ENCODE measurements at places on chromosomes 11 and 22.

DNA sequence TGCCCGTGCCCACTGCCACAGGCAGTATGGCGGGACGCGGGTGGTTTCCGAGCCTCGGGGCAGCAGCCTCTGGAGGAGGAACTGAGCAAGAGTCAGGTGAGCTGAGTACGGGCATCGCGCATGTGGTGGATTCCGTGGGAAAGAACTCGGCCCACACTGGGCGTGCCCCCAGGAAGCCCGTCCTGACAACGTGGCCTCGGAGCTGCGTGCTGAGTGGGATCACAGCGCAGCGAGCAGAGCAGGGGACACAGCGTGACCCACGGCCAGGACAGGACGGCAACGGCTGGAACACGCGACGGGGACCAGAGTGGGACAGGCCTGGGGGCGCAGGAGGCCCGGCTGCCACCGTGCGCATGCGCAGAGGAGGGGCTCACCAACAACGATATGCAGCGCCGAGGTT is 36.8 kb downstream of the CERK start:
- DNase-seq = no peak

GRCh38 chr22:28395920-28396753 is 283.5 kb downstream of the TTC28 start:
- peak; percentile 44 for DNase-seq

DNA sequence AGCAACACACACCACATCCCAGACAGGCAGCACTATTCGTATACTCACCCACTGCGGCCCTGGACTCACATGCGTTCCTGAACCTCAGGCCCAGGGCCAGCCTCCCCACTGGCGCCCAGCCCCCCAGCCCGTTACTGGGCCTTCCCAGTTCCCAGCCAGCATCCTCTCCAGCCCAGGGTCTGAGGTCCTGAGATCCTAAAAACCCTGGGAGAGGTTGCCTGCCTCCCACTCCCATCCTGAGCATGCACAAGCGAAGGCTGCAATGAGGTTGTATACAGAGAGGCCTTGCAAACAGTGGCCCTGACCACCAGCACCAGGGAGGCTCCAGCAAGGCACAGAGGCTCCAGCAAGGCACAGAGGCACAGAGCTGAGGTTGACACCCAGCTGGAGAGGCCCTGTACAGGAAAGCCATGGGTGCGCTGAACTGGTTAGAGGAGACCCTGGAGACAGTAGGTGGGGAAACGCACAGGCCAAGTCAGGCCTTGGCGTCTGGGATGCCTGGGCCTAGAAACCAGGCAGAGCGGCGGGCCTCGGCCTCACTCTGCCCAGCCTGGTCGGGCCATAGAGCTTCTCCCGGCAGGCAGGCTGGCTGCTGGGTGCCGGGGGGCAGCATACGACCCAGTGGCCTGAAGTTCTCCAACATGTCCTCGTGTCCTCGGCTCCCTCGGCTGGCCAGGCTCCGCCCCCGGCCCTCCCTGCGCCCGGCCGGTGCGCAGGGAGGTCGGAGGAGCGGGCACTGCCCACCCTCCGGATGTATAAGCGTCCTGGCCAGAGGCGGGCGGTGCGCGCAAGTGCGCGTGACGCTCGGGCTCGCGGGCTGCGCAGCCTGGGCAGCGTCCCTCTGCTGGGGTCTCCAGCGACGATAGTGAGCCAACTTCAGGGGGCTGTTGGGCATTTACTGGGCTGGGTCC is 2.3 kb upstream of the TBX1 start:
- DNase-seq = no peak

DNA sequence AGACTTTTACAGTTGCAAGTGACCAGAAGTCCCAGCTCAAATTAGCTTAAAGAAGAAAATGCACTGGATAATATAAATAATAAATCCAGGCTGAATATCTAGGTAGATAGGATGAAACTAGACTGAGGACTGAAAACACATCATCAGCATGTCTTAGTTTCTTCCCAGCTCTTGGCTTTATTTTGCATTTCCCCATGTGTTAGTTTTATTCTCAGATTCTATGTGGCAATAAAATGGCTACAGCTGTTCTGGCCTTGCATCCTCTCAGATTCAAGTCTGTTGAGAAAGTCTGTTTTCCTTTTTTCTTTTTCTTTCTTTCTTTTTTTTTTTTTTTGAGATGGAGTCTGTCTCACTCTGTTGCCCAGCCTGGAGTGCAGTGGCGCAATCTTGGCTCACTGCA is 22.6 kb upstream of the CAT start:
- DNase-seq = no peak

DNA sequence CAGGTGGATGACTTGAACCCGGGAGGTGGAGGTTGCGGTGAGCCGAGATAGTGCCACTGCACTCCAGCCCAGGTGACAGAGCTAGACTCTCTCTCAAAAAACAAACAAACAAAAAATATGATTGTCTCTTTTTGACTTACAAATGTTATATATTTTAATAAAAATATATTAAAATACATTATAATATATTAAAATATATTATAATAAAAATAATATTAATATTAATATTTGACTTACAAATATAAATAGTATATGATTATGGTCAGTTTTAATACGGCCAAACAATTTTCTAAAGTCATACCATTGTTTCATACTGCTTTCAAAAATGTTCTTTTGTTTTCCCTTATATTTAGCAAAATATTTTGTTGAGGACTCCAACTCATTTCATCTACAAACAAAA is 27.2 kb upstream of the DDX6 start:
- DNase-seq = no peak

GRCh38 chr22:30192427-30192826 is 54.1 kb downstream of the LIF start:
- DNase-seq = no peak

DNA sequence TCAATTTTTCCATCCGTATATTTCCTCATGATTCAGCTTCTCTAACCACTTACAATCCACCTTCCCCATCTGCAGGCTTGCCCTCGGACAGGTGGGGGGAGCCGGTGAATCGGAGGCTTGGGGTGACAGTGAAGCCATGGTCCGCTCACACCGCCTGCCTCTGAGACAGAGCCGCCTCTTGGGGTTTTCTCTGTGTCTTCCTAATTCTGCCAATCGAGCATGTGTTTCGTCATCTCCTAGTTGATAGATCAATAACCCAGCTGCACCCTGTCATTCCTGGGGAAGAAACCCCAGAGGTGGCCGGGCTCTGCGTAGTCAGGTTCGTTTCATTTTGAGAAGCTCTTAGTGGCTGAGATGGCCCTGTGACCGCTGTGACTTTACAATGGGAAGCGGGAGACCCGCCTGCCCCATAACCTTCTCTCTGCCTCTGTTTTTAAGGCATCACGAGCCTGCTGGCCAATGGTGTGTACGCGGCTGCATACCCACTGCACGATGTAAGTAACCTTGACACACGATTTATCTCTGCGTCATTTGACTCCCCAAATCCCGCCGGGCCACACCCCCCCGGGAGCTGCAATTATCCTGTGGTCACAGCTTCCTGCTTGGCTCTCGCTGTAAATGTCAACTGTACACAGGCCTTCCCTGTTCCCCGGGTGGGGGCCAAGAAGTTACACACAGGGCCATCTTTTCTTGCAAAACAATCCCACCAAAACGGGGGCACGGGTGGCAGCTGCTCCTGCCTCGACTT is 33.3 kb downstream of the ANO1 start:
- DNase-seq = peak; percentile 83

DNA sequence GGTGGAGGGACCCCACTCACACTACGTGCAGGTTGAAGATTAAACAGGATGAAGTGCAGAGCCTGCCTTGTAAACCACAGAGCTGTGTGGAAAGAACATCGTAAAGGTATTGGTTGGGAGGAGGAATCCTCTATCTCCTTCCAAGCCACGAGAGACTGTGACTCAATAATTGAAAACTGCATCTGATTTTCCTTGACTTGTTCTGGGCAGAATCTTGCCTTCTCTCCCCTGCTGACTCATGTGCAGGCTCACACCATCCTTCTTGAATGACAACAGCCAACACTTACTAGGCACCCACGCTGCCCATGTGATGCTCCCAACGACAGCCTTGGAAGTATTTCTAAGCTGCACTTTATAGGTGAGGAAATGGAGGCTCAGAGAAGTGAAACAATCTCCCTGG is 563.0 kb downstream of the MIAT start:
- DNase-seq = no peak

DNA sequence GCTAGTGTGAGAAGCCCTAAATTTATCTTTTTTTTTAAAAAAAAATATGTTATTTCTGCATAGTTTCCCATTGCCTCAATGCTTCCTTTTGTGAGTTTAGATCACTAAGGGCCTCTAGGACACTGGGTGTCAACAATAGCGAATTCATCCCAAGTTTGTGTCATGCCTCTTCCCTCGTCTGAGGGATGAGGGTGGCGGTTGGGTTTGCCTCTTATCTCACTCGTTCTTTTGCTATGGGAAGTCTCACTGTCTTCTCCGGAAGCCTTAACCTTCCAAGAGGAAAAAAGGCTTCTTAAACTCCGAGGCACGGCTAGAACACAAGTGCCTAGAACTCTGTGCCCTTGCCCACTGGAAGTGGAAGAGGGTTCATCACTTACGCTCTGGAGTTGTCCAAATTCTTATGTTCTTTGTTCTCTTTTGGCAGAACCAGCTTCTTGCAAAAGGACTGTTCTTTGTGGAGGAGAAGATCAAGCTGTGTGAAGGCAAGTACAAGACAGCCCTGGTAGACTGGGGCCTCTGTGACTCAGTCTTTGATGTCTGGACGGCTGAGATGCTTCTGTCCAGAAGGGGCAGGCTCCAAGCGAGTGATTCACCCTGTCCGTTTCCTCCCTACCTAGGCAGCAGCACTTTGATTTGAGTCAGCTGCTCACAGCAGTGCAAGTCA is 78.5 kb downstream of the TRAF6 start:
- DNase-seq = peak; percentile 93

DNA sequence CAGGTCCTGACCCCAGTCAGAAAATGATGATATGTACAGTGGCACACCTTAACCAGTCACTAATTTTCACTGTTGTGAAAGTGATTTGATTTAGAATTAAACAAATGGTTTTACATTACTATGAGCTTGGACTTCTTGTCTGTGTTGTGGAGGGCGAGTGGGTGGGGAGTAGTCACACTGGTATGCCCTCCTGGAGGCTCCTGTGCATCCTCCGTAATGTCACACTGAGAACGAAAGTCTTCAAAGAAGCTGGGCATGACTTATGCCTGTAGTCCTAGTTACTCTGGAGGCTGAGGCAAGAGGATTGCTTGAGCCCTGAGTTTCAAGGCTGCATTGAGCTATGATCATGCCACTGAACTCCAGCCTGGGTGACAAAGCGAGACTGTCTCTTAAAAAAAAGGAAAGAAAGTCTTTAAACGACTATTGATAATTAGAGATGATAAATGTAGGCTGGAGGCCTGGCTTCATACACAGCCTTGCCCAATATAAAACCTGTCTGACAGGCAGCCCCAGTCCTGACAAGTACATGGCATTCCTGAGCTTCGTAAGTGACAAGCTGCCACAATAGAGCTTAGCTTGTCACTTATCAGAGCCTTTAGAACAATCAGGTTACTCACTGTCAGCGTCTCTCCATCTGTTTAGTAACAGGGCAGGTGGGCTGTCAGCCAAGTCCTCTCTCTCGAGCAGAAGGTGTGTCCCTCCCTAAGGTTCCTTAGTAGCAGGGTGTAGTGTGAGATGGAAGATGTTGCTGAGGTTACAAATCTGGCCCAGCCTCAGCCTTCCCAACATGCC is 5.0 kb upstream of the LIMK2 start:
- no peak for DNase-seq

- no peak for DNase-seq
These were observed 82.1 kb downstream of the CECR2 start for GRCh38 chr22:17451316-17451715.
